Spinal cord (tissue), 10 donors: ENCODE measurements at places on chromosomes 1 and 21. TPM values are rescaled to one million over a fixed set of nuclear protein-coding genes. Genes with fewer than 3 reads are reported as not detected.

DNA sequence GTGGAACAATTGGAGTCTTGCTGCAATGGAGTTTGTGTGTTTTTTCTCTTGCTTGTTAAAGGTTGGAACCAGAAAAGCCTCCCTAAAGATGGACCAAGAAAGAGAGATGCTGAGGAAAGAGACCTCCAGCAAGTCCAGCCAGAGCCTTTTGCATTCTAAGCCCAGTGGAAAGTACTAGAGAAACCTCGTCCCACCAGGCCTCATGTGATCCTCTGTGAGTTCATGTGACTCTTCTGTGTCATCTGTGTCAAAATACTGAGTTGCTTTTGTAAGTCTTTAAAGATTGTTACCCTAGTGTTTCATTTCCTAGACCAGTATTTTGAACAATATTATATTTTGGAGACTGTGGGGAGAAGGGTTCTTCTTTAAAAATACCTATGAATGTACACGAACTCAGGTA is 12.5 kb upstream of the EFHD2 start:
- H3K36me3 ChIP-seq = no peaks in the 10 kb centered on the region
- no peak overlapping the region for H3K27ac ChIP-seq
- no peak overlapping the region for H3K4me3 ChIP-seq
- no peak for DNase-seq
- H3K27me3 ChIP-seq = no peaks in the 10 kb centered on the region
- H3K4me1 ChIP-seq = no peaks in the 10 kb centered on the region

Gene CRNN
- not detected for total RNA-seq

Gene COL11A1
- 164 TPM for total RNA-seq

GRCh38 chr1:4139646-4140045 is 239.6 kb upstream of the C1orf174 start:
- H3K27me3 ChIP-seq = no peaks in the 10 kb centered on the region
- H3K36me3 ChIP-seq = no peaks in the 10 kb centered on the region
- no peak overlapping the region for H3K27ac ChIP-seq

DNA sequence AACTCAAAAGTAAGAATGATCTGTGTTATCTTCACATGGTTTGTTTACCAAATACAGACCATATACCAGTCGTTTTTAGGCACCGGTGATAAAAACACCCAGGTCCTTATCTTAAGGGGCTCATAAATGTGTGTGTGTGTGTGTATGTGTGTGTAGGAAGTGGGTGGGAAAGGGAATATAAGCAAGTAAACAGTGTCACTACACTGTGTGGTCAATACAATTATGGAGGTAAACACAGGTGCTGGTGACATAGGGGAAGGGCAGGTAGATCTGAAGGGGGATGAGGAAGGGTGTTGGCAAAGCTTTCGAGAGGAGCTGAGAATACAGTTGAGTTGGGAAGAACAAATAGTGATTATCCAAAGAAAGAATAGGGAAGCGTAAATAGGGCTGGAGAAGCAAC is 19.1 kb upstream of the MRPS6 start:
- H3K27ac ChIP-seq = no peak overlapping the region
- no peaks in the 10 kb centered on the region for H3K36me3 ChIP-seq
- no peak for DNase-seq

Gene CCDC185
- total RNA-seq = 0.10 TPM

GRCh38 chr1:178004926-178005391 is 35.1 kb upstream of the SEC16B start:
- no peak for DNase-seq
- no peak overlapping the region for H3K27ac ChIP-seq
- H3K4me1 ChIP-seq = no peaks in the 10 kb centered on the region
- H3K36me3 ChIP-seq = no peaks in the 10 kb centered on the region
- no peak overlapping the region for H3K4me3 ChIP-seq

Gene DMBX1
- 0.10 TPM for total RNA-seq

GRCh38 chr1:36753451-36753850 is 270.7 kb upstream of the CSF3R start:
- H3K36me3 ChIP-seq = no peaks in the 10 kb centered on the region
- H3K27me3 ChIP-seq = no peaks in the 10 kb centered on the region
- H3K27ac ChIP-seq = no peak overlapping the region

Gene CD48
- total RNA-seq = 1.1 TPM

Gene CDC42BPA
- total RNA-seq = 58.9 TPM

Gene TAS1R1
- total RNA-seq = not detected

Gene RBP7
- 0.89 TPM for total RNA-seq

DNA sequence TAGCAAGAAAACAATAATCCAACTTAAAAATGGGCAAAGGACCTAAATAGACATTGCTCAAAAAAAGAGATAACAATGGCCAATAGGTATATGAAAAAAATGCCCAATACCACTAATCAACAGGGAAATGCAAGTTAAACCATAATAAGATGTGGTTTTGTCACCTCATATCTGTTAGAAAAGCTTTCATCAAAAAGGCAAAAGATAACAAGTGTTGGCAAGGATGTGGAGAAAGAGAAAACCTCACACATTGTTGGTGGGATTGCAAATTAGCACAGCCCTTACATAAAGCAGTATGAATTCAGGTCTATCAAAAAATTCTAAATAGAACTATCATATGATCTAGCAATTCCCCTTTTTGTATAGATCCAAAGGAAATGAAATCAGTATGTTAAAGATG is 387.2 kb upstream of the DUSP10 start:
- H3K4me3 ChIP-seq = no peak overlapping the region
- no peak for DNase-seq
- no peak overlapping the region for H3K27ac ChIP-seq
- no peaks in the 10 kb centered on the region for H3K4me1 ChIP-seq

GRCh38 chr1:63967901-63968300 is 194.1 kb downstream of the ROR1 start:
- no peaks in the 10 kb centered on the region for H3K4me1 ChIP-seq
- no peak for DNase-seq
- no peaks in the 10 kb centered on the region for H3K27me3 ChIP-seq
- no peaks in the 10 kb centered on the region for H3K36me3 ChIP-seq

GRCh38 chr1:116498789-116499628 is 71.8 kb downstream of the CD58 start:
- H3K27me3 ChIP-seq = no peaks in the 10 kb centered on the region
- H3K27ac ChIP-seq = no peak overlapping the region
- H3K4me1 ChIP-seq = peaks cover 12% of the 10 kb centered on the region
- H3K4me3 ChIP-seq = no peak overlapping the region
- H3K36me3 ChIP-seq = no peaks in the 10 kb centered on the region
- DNase-seq = peak; percentile 95

DNA sequence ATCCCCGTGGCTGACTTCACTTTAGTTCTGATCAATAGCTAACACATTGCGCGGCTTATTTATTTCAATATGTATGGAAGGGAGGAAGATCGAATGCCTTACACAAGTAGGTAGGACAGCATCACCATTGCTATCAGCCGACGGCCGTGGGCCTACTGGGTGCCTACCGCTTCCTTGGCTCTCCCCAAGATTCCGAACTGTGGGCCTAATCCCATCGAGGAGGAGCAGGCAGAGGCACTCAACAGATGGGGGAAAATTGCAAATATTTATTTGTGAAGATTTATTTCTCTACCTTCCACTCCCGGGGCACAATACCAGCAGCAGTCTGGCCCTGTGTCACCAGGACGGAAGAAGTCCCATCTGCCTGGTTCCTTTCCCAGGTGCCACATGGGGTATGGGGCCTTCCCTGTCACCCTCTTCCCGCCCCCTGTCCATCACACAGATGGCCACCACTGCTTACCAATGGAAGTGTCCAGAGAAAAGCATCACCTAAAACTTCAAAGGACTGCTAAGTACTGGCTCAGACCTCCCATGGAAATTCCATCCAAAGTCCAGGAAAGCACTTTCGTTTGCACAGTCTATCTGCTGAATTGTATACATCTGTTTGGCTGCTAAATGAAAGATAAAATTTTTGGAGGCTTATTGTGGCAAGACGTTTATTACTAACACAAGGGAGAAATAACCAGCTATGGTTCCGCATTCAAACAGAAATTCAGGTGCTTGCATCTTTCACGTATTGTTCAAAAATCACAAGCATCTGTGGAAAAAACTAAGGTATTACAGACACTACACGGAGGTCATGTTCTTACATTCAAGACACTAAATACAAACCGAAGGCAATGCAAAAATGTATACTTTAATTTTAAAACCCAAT is 11.8 kb downstream of the AGT start:
- no peaks in the 10 kb centered on the region for H3K27me3 ChIP-seq
- DNase-seq = no peak
- H3K27ac ChIP-seq = peak overlapping the region; percentile 75
- H3K4me3 ChIP-seq = no peak overlapping the region
- peaks cover 29% of the 10 kb centered on the region for H3K36me3 ChIP-seq

Gene LIN28A
- total RNA-seq = not detected

Gene AKR7A2
- 39.1 TPM for total RNA-seq

Gene USP1
- 56.8 TPM for total RNA-seq

Gene CFAP57
- 6.9 TPM for total RNA-seq
